Retinal pigment epithelial cell (primary cell): ENCODE measurements at places on chromosomes 16 and 17.
A peak's percentile ranks its signal among the peaks of the same experiment; 100 is the strongest.

DNA sequence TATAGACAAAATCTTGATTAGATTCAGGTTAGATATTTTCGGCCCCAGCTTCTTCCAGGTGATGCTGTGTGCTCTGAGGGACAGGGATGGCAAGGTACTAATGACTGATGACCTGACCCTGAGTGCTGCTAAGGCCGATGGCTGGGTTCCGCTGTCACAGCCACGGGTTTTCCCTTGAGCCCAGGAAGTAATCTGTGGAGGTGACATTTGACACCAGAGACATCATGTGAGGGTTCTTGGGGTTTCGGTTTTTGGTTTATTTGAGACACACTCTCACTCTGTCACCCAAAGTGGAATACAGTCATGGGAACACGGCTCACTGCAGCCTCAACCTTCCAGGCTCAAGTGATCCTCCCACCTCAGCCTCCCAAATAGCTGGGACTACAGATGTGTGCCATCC is 9.8 kb downstream of the OTOP3 start:
- no peak for DNase-seq

- DNase-seq, result no peak
These were observed 34.6 kb upstream of the TAC4 start for GRCh38 chr17:49882434-49882833.

- no peak for DNase-seq
These were observed 13.6 kb downstream of the SMG6 start for GRCh38 chr17:2289878-2290478.

DNA sequence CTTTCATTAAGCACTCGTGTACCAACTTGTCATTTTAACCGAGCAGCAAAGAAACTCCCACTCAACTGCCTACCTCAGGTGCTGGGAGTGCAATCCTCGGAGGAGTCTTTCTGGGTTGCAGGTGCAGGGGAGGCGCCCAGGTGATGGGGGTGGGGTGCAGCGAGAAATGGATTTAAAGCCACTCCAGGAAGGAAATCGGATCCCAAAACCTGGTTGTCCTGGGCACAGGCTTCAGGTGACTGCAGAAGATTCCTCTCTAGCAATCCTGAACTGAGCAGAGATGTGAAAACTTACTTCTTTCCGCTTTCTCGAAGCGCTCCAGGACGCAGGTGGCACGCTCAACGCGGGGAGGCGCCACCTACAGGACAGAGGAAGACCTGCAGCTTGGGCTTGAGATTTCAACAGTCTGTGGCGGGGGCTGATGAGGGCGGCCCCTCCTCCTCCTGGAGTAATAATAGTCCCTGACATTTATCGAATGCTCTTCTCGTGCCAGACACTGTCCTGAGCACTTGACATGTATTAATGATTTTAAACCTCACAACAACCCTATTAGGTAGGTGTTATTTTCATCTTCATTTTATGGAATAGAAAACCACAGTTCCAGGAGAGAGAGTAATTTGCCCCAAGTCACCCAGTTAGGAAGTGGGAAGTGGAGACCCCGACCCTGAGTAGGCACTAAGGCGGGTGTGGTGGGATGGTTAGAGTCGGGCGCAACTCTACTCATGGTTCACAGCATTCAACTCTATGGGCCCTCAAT is 27.2 kb upstream of the SKAP1 start:
- no peak for DNase-seq

GRCh38 chr16:77946823-77947222 is 75.5 kb upstream of the CLEC3A start:
- no peak for DNase-seq

- DNase-seq, result no peak
These were observed 50.2 kb downstream of the HLF start for GRCh38 chr17:55314784-55315491.

- no peak for DNase-seq
These were observed 469 bp downstream of the GPRC5C start for GRCh38 chr17:74432424-74432690.

GRCh38 chr16:73804456-73804855 is 492.2 kb upstream of the PSMD7 start:
- DNase-seq, result no peak

DNA sequence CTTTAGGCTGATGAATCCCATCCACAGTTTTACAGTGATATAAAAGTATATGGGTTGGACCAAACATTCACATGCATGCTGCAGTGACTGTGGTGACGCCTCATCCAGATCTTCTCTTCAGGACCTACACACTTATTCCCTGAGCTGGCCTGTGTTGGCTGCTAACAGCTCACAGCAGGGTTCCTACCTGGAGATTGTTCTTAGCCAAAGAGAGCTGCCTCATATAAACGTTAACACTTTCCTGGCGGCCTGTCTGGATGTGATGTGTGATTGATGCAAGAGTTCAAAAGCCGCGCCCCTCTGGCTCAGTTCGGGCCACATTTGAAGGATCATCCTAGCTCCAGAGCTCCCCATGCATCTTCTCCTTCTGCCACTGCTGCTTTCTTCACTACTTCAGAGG is 93.0 kb upstream of the NETO2 start:
- no peak for DNase-seq

- no peak for DNase-seq
These were observed 11.4 kb downstream of the HSD3B7 start for GRCh38 chr16:30996324-30996984.

- peak; percentile 67 for DNase-seq
These were observed 32.5 kb downstream of the WIPF2 start for GRCh38 chr17:40251576-40251975.

GRCh38 chr17:7223375-7223774 is 3.6 kb downstream of the ACADVL start:
- DNase-seq, result no peak

DNA sequence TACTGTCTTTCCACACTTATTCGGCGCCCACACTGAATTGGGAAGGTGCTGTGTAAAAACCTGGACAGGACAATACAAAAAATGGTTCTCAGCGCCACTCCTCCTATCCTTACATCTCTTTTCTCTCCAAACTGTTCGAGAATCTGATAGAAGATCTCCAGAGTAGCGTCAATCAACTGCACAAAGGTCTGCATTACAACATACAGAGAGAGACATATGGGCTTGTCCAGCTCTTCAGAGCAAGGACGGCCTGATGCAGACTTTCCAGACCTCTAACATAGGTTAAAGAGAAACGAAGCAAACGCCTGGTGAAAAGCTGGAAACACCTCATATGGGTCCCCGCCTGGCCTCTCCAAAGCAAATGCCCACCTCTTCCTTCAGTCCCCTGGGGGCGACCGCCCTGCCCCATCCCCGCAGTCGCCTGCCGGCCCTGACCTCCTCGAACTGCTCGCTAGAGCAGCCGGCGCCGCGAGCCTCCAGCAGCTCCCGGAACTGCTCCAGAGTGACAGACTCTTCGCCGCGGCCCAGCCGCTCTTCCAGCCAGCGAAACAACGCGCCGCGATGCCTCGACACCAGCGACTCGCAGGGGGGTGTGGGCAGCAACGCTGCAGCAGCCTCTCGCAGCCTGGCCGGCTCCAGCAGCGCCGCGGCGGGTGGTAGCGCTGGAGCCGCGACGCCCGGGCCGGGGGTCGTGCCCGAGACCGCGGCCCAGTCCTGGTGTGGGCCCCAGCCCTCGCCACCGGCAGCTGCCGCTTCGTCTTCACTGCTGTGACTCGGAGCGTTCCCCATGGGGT is 526 bp downstream of the ZZEF1 start:
- no peak for DNase-seq

- DNase-seq, result no peak
These were observed 359.6 kb downstream of the SNX29 start for GRCh38 chr16:12336141-12336540.

DNA sequence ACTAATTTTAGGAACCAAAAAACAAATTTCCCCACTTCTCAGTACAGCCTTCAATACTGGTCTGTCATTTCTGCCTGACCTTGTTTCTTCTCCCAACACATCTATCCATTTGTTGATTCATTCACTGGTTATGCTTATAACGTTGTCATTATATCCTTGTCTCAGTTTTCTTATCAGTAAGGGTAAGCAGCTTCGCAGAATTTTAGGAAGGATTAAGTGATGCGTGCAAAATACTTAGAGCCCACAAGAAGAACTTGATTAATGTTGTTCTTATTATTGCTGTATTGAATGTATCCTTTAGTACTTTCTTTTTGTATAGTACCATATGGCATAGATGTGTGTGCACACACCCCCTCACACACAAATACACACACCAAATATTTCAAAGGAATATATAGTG is 403.5 kb upstream of the HSBP1 start:
- DNase-seq, result no peak

GRCh38 chr16:88714420-88715302 is 8.4 kb downstream of the CTU2 start:
- DNase-seq, result no peak

- DNase-seq, result no peak
These were observed 26.7 kb downstream of the ITGAL start for GRCh38 chr16:30499284-30499683.

- DNase-seq, result peak; percentile 15
These were observed 59.7 kb downstream of the PLCG2 start for GRCh38 chr16:81838794-81839193.

GRCh38 chr16:87012954-87013938 is 303.9 kb downstream of the C16orf95 start:
- no peak for DNase-seq

DNA sequence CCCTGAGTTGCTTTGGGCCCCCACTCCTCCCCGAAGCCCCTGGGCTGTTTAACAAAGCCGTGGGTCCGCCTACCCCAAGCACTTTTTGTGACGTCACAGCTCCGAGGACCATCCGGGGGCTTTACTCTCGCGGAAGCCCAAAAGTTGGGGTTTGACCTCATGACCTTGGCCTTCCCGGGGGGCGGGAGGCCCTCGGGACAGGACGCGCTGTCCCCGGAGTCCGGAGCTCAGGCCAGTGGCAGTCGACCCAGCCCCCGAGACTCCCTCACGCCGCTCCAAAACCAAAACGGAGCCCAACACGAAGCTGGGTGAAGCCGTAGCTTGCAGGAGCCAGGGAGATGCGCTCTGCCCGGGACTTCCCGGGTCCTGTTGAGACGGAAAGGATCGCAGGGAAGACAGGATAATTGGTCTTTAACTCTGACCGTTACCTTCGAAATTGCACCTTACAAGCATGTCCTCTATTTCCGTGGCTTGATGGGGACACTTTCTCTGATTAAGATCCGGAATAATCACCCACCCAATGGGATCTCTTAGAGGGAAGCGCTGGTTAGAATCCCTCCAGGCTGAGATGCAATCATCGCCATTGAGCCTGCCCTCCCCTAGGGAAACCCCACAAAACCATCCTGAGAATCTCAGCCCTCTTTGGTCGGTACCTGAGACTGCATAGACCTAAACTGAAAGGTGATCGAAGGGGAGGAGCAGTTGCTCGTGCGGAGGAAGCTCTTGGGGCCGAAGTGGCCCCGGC is 4.9 kb upstream of the SOX9 start:
- DNase-seq, result no peak

DNA sequence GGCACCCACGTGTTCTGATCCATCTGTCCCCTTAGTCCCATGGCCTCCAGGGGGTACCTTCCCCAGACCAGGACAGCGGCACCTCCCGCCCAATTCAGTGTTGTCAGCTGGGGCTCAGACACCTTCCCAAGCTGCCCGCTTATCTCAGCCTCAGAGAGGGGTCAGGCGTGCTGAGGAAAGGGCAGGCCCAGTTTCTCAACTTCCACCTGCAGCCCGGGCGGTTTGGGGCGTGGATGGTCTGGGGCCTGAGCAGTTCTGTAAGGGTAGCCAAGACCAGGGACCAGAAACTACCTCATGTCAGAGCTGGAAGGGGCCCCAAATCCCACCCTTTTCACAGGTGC is 5.1 kb downstream of the PLCD3 start:
- DNase-seq, result no peak

GRCh38 chr16:2143878-2144485 is 4.4 kb upstream of the RAB26 start:
- DNase-seq, result no peak

- DNase-seq, result no peak
These were observed 990.4 kb downstream of the CDH11 start for GRCh38 chr16:64131423-64131822.

- no peak for DNase-seq
These were observed 18.4 kb downstream of the GPR179 start for GRCh38 chr17:38325221-38325851.

- DNase-seq, result no peak
These were observed 153.6 kb upstream of the TNRC6C start for GRCh38 chr17:77804796-77805426.

DNA sequence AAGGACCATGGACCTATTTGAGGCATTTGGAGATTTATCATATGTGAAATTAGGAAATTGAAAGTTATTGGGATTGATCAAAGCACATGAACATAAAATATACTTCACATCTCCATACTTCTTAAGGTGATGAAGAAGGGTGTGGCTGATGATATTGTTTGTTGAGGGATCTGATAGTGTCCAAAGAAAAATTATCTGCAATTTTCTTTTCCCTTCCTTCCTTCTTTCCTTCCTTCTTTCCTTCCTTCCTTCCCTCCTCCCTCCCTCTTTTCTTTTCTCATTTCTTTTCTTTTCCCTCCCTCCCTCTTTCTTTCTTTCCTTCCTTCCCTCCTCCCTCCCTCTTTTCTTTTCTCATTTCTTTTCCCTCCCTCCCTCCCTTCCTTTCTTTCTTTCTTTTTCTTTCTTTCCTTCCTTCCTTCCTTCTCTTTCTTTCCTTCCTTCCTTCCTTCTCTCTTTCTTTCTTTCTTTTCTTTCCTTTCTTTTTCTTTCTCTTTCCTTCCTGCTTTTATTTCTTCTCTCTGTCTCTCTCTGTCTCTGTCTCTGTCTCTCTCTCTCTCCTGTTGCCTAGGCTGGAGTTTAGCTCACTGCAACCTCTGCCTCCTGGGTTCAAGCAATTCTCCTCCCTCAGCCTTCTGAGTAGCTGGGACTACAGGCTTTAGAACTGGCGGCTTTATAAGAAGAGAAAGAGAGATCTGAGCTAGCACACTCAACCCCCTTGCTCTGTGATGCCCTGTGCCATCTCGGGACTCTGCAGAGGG is 20.9 kb upstream of the ITPRIPL2 start:
- DNase-seq, result no peak

GRCh38 chr16:25256695-25257469 is 763 bp downstream of the ZKSCAN2 start:
- DNase-seq, result no peak

- DNase-seq, result no peak
These were observed 4.6 kb upstream of the MVD start for GRCh38 chr16:88667461-88667860.

DNA sequence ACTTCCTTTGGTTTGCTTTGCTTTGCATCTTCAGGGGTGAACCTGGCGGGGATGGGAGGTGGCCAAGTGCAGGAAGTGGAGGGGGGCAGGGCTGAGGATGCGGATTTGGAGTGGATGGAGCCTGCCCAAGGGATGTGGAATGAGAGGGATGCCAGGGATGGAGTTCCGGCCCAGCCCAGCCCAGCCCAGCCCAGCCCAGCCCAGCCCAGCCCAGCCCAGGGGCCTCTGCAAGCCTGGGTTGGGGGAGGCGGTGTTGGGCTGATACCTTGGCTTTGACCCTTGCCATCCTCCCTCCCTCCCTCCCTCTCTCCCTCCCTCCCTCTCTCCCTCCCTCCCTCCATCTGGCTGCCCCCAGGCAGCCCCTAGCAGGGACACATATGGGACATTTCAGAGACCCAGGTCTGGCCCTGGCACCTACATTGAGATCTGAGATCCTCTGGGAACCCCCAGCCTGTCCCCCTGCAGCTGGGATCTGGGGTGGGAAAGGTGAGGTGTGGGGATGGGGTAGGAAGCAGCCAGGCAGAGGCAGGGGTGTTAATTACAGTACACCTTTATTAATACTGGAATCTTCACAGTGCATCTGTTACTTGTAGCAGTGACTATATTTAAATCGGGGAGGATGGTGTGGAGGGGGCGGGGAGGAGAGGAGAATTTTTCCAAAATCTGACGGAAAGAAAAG is 14.5 kb downstream of the IL34 start:
- no peak for DNase-seq

- DNase-seq, result no peak
These were observed 163.7 kb downstream of the CYB561 start for GRCh38 chr17:63282455-63282854.
